Fibroblast of skin of abdomen (primary cell): ENCODE measurements at places on chromosomes 3 and 15.

DNA sequence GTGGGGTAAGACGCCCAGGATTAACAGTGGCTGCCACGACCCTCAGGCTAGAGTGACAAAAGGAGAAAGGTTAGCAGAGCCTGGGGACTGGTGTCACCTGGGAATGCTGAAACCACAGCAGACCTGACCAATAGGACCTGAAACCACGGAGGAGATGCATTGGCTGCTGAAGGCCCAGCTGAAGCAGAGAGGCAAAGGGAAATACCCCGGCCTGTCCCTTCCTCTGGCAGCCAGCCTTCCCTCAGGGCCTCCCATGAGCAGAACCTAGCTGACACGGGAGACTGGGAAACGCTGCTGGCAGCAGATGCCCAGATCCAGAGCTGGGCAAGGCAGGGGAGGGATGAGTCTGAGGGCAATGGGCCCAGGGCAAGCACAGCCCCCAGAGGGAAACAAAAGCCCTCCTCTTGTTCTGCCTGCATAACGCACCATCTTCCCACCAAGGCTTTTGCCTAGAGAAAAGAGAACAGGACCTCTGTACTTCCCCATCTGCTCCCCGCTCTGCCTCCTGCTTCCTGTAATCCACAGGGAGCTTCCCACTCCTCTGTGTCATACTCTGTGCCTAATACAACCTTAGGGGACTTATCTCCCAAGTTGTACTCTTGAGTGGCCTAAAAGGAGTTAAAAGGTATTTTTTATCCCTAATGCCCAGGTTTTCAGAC, 216.2 kb downstream of the ABHD5 start:
- no peak for DNase-seq

- DNase-seq: no peak
These were observed 24.1 kb upstream of the RARB start for GRCh38 chr3:25403968-25404367.

GRCh38 chr15:44532689-44533088, 4.3 kb upstream of the EIF3J start:
- no peak for DNase-seq

GRCh38 chr15:78338781-78339180, 1.4 kb upstream of the CRABP1 start:
- DNase-seq: no peak

- DNase-seq: peak; percentile 77
These were observed 1.1 kb downstream of the FAM131A start for GRCh38 chr3:184338511-184338945.

DNA sequence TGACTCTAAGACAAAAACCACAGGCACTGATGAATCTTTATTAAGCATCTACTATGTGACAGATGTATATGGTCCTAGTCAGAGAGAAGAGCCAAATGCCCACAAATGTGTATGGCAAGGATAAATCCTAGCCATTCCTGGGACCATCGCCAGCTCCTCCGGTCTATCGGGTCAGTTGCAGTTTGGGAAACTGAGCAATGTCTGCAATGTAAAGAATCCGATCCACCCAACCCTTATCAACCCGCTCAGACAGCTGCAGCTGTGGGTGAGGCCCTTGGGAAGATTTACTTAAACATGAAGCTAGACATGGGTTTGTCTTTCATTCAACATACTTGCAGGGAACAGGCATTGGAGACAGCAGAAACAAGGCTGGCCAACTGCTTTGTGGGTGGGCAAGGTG, 40.5 kb upstream of the CDV3 start:
- DNase-seq: peak; percentile 85

GRCh38 chr3:115628075-115628412, 4.7 kb downstream of the GAP43 start:
- no peak for DNase-seq
